ENCODE measurements at places on chromosomes 2 and 18.

- no peak for DNase-seq
Observed at GRCh38 chr18:46134920-46135675, 30.9 kb downstream of the HAUS1 start.

GRCh38 chr2:7819316-7819715 lies 862.5 kb upstream of the ID2 start:
- no peak for DNase-seq

DNA sequence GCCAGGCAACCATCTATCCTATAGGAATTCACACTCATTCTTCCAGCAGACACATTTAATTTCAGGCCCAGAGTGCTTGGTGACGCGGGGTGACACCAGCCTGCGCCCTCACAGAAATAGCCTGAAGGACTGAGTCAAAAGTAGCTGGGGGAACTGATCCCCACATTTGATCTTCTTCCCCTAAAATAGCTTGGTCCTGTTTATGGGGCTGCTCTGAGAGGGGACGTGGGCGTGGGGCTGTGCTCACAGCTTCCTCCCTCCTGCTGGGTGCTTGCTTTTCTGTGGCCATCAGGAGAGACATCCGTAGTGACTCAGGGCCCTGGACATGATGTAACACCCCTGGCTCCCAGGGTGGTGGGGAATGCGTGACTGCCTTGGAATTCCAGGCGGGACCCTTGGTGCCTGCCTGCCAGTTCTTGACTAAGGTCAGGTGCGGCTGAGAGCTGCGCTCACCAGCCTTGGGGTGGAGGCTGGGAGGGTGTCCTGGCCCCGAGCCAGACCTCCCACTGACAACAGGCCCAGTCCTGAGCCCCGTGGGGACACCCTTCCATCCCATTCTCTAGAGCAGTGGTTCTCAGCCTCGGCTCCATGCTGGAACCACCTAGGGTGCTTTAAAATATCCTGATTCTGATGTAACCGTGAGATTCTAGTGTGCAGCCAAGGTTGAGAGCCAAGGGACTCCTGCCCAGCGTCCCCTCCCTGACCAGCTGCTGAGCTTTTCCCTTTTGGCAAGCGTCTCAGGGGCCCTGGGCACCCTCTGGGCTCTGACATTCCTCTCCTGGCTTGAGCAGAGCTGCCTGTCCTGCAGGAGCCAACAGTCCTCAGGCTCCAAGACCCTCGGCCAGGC lies 47.4 kb upstream of the SMAD7 start:
- no peak for DNase-seq

DNA sequence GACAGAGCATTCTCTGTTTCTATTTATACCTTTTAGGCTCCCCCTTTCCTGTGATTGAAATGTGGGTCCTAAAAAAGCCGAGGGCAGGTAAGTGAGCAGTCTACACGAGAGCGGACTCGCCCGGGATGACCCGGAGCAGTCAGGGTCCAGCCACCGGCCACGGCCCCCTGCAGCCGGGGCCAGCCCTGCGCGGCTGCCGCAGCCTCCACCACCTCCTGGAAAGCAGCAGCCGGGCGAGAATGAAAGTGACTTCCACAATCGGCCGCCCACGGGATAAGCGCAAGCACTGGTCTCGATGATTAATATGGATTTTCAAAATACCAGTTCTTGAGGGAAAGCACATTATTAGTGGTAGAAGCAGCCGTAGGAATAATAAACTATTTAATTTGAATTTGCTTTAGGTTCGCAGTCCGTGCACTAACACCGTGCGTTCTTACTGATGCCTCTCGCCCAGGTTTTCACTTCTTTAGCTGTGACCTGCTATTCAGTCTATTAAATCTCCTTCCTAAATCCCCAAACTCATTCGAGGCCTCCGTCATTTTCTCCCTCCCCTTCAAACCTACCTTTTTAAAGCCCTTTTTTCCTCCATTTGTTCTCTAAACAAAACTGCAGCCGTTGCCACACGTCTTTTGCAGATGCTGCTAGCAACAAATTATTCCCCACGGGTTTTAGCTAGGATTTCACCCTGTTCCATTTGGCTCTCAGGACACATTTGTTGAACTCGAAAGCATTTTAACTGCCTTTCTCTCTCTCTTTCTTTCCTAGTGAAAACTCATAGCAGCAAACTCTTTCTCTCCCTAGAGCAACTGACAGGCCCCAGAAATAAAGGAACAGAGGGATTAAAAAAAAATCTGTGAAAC lies 1015.1 kb upstream of the PIK3C3 start:
- no peak for DNase-seq

- no peak for DNase-seq
Observed at GRCh38 chr18:61921621-61922235, 28.9 kb upstream of the RNF152 start.

Data from T follicular helper cell (primary cell).